ENCODE measurements at places on chromosomes 5 and 9.
A peak's percentile ranks its signal among the peaks of the same experiment; 100 is the strongest.

- peak; percentile 30 for DNase-seq
Observed at GRCh38 chr9:129547869-129548570, 72.9 kb downstream of the C9orf50 start.

DNA sequence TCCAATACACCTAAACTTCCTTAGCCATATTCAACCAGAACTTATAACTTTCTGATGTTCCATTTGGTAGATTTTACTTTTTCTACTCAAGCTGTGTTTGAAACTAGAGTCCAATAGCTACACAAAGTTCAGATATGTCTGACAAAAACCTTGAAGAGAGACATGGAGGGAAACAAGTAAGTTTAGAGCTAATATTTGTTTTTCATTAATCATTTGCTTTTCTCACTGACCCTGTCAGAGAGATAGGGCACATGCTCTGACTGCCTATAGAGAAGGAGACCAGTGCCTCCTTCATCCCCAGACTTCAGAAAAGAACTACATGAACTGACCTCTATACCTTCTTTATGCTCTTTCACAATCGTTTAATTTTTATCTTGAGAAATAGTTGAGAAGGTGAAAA is 157.0 kb upstream of the PPP1R2B start:
- DNase-seq = no peak

DNA sequence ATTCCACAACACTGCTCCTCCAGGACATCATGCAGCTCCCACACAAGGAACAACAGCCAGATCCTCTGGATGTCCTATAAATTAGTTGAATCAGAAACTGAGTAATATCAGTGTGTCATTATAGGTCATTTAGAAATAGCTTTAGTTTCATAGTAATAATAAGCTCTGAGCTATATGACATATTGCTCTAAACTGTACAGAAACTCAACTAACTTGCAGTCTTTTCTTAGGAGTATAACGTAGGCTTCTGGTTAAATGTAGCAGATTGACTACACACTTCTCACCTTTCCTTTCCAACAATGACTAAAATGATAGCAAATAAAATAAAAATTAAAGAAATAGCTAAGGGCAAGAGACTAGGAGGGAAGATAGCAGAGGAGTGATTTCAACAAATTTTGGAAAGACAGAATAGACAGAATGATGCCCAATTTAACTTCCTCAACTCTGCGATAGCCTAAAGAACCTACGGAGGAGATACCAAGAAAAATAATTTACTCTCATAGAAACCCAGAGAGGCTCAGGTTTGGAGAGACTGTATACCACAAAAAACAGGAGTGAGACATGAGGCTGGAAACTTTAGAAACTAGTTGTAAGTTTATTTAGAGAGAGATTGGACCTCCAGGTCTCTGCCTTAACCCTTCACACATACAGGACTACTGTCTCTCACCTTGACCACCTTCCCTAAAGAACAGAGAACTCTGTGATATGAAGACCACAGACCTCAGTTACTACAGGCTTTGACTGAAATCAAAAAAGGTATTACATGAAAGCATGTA is 193.7 kb downstream of the TSSK1B start:
- no peak for DNase-seq

- peak; percentile 51 for DNase-seq
Observed at GRCh38 chr9:125747053-125747764, at the start of gene PBX3. PBX3 (plus strand) TSS chr9:125747373.

DNA sequence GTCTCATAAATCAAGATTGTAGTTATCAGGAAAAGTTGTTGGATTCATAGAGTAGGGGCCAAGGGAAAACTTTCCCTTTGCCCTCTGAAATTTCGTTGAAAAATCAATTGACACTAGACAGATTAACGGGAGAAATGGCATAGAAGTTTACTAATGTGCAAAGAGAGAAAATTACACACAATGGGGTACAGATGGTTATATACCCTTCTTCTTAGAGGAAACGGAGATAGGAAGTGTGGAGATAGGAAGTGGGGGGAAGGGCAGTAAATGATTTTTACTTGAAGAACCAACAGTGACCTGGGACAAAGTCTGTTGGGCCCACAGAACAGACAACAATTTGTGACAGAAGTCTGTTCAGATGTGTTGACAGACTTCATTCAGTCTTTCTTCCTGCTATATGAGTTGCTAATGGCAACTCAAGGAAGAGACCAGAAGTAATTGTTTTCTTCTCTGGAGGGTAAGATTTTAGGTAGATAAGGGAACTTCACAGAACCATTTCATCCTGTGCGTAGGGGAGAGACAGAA is 177.9 kb downstream of the C9orf152 start:
- no peak for DNase-seq

- no peak for DNase-seq
Observed at GRCh38 chr5:31763424-31763823, 124.5 kb downstream of the PDZD2 start.

Data from epithelial cell of esophagus (primary cell).